ENCODE measurements at places on chromosomes 1 and 21. TPM values are rescaled to one million over a fixed set of nuclear protein-coding genes. Genes with fewer than 3 reads are reported as not detected.

Gene MATN1
- not detected for total RNA-seq

- no peak for DNase-seq
These were observed 87.9 kb upstream of the CSF3R start for GRCh38 chr1:36570478-36571060.

GRCh38 chr21:44365251-44365966, 12.0 kb downstream of the TRPM2 start:
- DNase-seq = no peak

- DNase-seq = no peak
These were observed 664.6 kb upstream of the ADAMTS5 start for GRCh38 chr21:27631471-27631870.

- DNase-seq = no peak
These were observed 127.5 kb downstream of the RNF220 start for GRCh38 chr1:44532567-44532944.

- DNase-seq = no peak
These were observed 11.6 kb downstream of the SCAF4 start for GRCh38 chr21:31720330-31720729.

Measured in left ventricle myocardium inferior (tissue), 1 donor.